ENCODE measurements at places on chromosomes 12 and 14.

- no peak for DNase-seq
These were observed 22.7 kb upstream of the CCDC60 start for GRCh38 chr12:119311878-119312277.

DNA sequence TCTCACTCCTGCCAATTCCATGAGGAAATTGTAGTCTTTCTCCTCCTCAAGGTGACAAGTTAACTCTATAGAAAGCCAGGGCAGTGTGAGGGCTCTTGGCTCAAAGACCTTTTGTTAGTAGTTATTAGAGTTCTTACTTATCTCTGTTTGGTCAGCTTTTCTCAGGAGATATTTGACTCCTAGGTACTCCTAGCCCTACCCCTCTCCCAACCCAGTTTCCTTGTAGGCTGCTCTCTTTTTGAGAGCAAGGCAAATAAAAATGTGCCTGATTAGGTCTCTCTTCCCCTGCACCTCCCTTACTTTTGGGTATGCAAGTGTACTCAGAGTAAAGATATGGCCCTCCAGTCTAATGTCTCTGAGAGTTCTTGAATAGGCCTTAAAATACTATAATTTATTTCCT, 23.8 kb downstream of the BTG1 start:
- no peak for DNase-seq

- no peak for DNase-seq
These were observed at the start of gene NEUROD4 for GRCh38 chr12:55019784-55020183. TSS of gene NEUROD4 (plus strand) at chr12:55019974. CDS start at chr12:55026440, 6,466 bp downstream.

DNA sequence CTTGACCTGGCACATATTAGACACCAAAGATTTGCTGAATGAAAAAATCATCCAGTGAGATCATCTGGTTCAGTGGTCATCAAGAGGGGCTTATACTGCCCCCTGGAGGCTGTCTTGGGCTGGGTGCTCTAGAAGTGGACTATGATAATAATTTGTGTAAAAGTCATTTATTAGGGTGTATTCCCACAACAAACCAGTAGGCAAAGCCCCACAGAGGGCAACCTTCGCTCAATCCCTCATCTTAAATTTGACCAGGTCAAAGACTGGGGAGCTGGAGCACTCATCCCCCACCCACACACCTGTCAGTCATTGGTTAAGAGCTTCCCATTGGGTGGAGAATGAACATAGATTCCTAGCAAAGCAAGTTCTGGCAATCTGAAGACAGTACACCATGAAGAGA, 20.0 kb upstream of the FICD start:
- no peak for DNase-seq

- no peak for DNase-seq
These were observed 6.7 kb downstream of the ARHGEF25 start for GRCh38 chr12:57617942-57618341.

GRCh38 chr12:63915105-63915800, 70.8 kb downstream of the SRGAP1 start:
- DNase-seq: no peak

DNA sequence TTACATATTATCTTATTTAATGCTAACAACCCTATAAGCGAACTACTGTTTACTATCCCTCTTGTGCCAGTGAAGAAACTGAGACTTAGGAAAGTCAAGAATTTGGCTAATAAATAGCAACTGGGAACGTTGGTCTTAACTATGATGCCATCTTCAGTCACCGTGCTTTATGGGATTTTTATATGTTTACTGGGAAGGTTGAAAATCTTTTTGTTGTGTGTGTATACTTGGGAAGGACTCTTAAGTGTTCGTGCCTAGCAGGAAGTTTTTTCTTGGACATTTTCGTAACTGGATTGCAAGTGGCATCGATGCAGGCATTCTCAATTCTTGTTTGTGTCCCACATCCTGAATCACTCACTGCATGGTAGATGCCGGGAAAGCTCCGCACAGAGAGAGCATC, 9.4 kb downstream of the SFSWAP start:
- no peak for DNase-seq

DNA sequence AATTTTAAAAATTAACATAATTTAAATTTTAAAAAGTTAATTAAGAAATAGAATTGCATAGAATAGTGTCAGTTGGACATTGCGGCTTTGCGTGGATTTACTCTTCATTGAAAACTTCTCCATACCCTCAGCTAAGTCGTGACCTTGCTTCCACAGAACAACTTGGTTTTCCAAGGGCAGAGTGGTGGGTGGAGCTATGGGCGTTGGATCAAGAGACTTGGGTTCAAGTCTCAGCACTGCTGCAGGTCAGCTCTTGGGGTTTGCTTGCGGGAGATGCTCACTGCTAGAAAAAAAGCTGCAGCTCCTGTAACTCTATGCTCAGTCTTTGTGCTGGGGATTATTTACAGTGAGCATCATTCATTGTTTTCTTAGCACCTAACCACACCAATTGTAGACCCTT, 133.7 kb downstream of the PRIMA1 start:
- DNase-seq: no peak

GRCh38 chr14:74554742-74555362, 57.2 kb downstream of the LTBP2 start:
- no peak for DNase-seq

DNA sequence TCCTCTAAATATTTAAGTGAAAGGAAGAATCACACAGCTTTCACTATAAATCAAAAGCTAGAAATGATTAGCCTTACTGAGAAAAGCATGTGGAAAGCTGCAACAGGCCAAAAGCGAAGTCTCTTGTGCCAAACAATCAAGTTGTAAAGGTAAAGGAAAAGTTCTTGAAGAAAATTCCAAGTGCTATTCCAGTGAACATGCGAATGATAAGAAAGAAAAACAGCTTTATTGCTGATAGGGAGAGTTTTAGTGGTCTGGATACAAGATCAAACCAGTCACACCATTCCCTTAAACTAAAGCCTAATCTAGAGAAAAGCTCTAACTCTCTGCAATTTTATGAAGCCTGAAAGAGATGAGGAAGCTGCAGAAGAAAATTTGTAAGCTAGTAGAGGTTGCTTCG, 190.9 kb downstream of the BTG1 start:
- DNase-seq: no peak

- DNase-seq: no peak
These were observed 45.5 kb downstream of the STX2 start for GRCh38 chr12:130793554-130793849.

DNA sequence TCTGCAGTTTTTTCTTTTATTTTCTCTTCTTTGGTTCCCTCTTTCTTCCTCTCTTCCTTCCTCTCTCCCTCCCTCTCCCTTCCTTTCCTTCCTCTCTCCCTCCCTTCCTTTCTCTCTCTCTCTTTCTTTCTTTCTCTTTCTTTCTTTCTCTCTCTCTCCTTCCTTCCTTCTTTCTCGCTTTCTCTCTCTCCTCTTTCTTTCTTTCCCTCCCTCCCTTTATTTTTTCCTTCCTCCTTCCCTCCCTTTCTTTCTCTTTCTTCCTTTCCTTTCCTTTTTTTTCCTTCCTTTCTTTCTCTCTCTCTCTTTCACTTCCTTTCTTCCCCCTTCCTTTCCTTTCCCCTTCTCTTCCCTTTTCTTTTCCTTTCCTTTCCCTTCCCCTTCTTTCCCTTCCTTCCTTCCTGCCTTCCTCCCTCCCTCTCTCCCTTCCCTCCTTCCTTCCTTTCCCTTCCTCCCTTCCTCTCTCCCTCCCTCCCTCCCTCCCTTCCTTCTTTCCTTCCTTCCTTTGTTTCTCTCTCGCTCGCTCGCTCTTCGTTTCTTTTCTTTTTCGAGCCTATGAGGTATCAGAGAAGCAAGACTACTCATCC, 13.7 kb downstream of the CFAP54 start:
- DNase-seq: no peak

GRCh38 chr12:68317047-68317667, 15.0 kb downstream of the MDM1 start:
- DNase-seq: no peak

DNA sequence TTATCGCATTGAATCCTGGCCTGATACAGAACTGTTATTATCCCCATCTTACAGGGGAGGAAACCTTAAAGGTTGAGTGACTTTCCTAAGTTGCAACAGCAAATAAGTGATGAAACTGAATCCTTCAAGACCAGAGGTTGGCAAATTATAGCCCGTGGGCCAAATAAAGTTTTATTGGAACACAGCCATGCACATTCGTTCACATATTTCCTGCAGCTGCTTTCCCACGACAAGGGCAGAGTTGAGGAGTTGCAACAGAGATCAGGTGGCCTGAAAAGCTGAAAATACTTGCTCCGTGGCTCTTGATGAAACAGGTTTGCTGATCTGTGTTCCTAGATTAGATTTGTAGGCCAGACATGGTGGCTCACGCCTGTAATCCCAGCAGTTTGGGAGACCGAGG, 126.7 kb downstream of the PHETA1 start:
- DNase-seq: no peak

GRCh38 chr12:2539938-2540337, 254.8 kb upstream of the FKBP4 start:
- no peak for DNase-seq

DNA sequence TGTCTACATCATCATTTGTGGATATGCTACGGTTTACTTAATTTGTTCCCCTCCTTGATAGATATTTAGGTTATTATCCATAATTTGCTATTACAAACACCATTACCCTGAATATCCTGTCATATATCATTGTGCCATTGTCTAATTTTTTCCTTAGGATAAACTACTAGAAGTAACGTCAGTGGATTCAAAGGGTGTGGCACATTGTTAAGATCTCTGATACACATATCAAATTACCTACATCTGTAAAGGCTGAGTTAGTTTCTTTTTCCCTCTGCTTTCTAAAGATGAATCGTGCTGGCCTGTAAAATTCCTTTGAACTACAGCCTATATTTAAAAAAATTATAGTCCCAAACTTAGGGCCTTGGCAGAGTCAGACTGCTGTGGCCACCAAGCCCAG, 53.9 kb upstream of the STRN3 start:
- no peak for DNase-seq

GRCh38 chr14:49972131-49972671, 79.3 kb downstream of the ARF6 start:
- DNase-seq: no peak

- no peak for DNase-seq
These were observed 202.2 kb downstream of the EXOC5 start for GRCh38 chr14:57066463-57066862.

DNA sequence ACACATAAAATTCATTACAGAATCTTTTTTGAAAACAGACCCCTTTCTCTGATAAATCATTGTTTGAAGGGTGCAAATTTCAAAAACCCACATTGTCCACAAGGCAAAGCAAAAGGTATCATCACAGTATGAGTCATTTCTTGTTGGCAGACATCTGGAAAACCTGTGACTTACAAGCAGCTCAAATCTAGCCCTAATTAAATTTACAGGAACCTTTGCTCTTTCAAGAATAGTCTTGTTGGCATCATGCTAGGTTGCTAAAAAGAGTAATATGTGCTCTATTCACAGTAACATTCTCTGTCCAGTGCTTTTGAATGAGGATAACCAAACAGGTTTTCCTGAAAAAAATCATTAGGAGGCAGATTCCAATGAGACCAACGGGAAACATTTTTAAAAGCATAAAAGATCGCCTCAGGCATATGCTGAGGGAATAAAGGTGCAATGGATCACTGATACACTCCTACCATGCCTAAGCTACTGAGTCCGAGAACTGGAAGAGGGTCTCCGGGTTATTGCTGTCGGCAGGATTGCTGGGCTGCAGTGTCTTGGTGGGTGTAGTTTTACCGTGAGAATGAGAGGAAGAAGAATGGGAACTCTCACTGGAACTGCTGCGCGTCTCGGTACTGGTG, 55.5 kb upstream of the TTC7B start:
- no peak for DNase-seq

DNA sequence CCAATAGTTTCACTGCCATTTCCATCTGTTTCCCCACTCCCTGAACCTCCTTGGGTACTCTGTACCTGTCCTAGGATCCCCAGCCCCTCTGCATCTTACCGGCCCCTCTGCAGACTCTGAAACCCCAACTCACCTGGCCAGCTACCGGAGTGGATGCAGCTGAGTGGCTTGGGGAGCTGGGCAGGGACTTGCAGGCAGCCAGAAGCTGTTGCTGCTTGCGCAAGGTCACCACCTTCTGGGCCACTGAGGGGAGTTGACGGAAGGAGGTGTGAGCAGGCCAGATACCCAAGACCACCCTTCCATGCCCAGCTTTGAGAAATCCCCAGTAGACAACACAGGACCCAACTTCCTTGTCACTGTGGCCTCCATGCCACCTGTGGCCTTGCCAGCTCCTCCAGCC, 6.3 kb downstream of the AGAP2 start:
- DNase-seq: no peak

DNA sequence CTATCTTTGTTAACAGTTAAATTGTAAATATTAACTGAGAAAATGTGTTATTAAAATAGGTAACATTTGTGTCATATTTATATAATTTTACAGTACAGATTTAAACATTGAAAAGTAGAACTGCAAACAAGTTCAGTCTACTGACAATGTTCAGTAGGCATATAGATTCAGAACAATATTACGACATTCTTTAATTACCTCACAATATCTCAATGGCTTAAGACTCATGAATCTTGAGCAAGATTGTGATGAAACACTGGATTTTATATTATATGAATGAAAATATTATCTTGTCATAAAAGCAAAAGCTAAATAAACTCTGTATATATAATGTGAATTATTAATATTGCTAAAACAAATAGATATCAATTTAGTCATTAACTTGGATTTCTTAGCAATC, 194.9 kb downstream of the ADAMTS20 start:
- no peak for DNase-seq

DNA sequence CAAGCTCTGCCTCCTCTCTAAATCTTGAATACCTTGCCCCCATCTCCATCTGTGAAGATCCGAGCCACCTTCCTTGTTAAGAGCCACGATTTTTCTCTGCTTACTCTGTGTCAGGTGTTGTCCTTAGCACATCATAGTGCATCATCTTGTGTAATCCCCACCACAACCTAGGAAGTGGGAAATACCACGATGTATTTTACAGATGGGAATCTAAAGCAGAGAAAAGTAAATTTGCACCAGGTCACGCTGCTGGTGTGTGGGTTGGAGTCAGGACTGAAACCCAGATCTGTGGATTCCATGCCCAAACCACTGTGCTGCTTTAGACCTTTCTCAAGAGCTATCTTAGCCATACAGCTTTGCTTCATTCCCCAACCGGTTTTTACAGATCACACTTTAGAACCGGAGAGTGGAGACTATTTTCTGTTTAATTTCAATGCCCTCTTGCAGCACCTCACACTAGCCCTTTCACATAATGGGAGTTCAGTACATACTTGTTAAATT, 94.6 kb downstream of the PPM1A start:
- no peak for DNase-seq

DNA sequence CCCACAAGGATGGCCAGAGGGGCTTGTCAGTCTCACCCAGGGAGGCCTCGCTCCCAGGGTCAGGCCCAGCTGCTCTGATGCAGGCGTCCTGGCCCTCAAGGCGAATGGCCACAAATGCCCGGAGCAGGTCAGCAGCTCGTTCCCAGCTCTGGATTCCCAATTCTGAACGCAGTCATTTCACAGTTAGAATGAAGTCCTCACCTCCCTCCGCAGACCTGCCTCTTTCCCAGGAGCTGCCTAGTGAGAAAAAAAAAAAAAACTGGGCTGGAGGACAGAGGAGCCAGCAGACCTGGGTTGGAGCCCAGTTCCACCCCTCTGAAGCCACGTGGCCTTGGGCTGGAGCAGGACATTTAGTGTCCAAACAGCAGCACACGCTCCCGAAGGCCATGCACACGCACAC, 62.2 kb upstream of the DIO3 start:
- no peak for DNase-seq
